ENCODE measurements at places on chromosomes 16 and 17.
A peak's percentile ranks its signal among the peaks of the same experiment; 100 is the strongest.

- DNase-seq: peak; percentile 55
These were observed 439.8 kb downstream of the SOX9 start for GRCh38 chr17:72560303-72561247.

DNA sequence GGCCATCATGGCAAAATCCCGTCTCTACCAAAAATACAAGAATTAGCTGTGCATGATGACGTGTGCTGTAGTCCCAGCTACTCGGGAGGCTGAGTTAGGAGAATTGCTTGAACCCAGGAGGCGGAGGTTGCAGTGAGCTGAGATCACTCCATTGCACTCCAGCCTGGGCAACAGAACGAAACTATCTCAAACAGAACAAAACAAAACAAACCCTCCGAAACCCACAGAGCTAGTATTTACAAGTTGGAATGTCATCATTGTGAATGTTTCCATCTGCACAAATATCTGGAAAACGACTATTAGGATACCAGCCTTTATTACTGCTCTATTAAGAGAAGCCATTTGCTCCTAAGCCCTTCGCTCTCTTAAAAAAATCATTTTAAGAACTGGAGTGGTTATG lies 26.0 kb downstream of the SMARCE1 start:
- DNase-seq: no peak

DNA sequence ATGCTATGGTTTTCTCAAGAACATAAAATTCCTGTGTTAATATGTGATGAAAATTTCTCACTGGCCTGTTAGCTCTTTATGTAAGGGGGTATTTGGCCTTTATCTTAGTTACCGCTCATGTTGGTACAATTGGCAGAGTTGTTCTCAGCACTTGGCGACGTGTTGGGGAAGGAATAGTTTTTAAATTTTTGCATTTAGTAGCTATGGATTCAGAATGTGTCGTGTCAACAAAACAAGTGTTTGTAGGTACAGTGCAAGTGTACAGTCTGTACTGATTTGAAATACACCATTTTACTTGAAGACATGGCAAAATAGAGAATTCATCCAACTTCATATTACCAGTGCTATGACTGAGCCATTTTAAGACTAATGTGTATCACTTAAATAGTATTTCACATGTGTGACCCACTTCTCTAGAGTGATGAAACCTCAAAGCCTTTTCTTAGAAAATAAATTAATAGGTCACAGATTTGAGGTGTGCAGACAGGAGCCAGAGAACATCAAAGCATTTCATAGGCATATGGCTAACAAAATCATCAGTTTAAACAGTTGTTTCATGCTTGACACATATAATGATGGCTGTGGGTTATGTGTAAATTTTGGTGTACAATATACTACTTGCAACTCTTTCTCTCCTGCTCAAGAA lies 150.8 kb downstream of the PHKB start:
- no peak for DNase-seq

DNA sequence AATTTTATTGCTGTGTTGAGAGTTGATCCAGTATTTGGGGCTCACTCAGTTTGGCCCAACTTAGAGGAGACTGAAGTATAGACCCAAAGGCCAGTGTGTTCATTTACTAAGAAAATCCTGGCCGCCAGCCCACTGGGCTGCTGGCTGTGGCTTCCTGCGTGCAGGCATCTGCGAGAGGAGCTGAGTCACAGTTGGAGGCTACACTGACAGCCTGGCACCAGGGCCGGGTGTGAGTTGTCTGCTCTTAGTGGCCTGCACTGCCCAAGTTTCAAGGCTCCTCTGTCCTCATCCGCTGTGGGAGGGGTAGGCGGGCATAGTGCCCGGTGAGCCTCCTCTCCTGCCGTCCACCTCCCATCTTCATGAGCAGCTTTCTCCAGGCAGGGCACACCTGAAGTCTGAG lies 54.2 kb downstream of the PLD6 start:
- DNase-seq: peak; percentile 85

DNA sequence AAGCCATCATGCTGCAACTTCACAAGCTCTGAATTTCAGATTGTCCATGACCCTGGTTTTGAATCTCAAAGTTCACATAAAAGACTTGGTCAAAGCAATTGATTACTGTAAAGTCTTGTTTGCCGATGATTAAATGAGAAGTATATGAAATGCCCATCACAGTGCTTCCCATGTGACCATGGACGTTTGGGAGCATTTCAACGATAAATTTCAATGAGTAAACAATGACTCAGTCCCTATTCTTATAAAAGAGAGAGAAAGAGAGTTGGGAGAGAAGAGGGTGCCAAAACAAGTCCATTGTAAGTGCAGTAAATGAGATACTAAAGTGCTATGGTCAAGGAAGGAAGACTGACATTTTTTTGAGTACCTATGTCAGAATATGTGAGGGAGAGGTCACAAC lies 276.9 kb downstream of the SOX9 start:
- no peak for DNase-seq

Measured in midbrain (tissue), 1 donor.